ENCODE measurements at places on chromosomes 12 and 14.

GRCh38 chr12:93704122-93704521 lies 26.9 kb downstream of the CRADD start:
- DNase-seq: no peak

DNA sequence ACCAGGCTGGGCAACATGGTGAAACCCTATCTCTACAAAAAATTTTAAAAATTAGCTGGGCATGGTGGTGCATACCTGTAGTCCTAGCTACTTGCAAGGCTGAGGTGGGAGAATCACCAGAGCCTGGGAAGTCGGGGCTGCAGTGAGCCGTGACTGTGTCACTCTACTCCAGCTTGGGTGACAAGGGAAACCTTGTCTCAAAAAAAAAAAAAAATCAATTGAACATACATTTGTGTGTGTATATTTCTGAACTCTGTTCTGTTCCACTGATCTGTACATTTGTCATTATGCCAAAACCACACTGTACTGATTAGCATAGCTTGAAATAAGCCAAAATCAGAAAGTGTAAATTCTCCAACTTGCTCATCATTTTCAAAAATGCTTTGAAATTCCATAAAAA lies 254.6 kb downstream of the SOX5 start:
- no peak for DNase-seq

DNA sequence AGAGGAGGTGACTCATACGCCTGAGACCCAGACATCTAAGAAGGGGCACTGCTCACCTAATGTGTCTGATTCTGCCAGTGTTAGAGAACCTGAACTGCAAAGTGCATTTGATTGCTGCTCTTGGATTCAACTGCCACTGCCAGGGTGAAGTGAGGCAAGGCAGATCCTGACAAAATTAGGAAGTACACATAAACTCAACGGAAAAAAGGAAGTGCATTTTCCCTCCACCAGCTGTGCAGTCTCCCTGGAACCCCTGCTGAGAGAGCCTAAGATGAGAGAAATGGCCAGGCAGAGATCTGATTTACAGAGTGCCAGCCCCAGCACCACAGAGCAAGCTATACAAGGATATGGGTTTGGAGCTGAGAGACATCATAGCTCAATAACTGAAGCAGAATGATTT lies 215.3 kb downstream of the SEC23A start:
- DNase-seq: no peak

DNA sequence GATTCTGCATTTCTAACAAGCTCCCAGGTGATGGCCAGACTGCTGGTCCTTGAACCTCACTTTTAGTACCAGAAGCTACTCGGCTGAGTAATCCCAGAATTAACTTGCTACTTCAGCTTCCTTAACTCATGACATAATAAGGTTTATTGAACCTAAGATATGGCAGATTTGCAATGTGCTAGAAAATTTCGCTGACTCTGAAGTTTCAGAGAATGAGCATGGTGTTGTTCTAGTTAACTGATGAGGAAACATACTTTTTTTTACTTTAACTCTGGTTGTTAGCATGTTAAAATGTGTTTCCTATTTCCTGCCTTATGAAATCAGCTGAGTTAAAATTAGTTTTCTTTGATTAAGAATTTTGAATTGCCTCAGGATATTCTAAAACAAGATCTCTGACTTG lies 23.1 kb upstream of the COX16 start:
- DNase-seq: no peak

GRCh38 chr14:70934084-70934483 lies 26.8 kb downstream of the PCNX1 start:
- DNase-seq: no peak

DNA sequence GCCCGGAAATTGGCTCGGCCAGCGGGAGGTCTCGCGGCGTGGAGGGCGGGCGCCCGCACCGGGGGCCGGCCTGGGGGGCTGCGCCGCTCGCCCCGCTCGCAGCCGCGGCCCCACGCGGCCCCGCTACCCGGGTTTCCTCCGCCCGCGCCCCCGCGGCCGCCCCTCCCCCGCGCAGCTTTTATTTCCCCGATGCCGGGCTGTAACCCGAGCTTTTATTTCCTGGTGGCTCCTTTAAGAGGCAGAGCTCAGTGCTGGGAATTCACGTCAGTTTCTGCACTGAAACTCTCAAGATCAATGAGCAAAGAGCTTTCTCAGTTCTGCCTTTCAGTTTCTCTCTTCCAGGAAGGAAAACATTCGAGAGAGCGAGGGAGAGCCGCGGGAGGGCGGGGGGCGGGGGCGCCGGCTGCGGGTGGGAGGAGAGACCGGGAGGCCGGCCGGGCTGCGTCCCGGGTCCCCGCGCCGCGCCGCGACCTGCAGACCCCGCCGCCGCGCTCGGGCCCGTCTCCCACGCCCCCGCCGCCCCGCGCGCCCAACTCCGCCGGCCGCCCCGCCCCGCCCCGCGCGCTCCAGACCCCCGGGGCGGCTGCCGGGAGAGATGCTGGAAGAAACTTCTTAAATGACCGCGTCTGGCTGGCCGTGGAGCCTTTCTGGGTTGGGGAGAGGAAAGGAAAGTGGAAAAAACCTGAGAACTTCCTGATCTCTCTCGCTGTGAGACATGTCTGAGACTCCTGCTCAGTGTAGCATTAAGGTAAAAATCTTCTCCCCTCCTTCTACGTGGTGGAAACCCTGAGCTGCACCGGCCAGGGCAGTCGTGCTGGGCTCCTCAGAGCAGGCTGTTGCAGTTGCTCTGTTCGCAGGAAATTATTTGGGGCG lies at the start of gene ETV6:
Gene ETV6, plus strand, starts transcription at position 262 of the 873 bp plus-strand sequence. Its CDS starts 454 bp downstream, at position 716.
- peak; percentile 91 for DNase-seq

DNA sequence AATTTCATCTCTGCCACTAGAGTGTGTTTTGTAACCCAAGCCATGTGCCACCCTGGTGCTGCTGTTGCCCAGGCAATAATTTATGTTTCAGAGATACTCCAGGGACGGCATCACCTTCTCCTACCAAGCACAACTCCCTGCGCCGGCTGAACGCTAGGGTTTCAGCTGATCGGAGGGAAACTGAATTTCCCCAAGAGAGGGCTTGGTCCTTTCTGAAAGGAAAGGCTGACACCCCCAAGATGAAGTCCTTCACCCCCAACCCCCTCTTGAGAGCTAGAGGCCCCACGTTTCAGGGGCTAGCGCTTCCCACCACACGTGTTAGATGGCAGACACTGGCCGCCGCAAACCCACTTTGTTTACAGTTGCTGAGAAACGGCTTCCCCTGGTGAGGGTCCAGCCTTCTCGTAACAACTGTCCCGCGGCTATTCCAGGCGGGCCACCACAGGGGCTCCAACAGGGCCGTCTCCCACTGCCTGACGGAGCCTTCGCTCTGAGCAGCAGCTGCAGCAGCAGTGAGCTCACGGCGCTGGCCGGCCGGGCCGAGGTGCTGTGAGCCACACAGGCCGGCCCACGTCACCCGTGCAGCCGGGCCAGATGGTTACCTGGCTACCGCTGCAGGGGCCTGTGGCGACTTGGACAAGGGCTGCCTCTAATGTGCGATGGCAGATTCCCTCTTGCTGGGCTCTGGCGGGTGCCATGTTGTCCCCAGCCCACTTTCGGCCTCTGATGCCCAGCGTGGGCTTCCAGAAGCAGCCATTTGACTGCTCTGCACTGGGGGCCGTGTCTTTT lies 66.4 kb downstream of the TESC start:
- no peak for DNase-seq

DNA sequence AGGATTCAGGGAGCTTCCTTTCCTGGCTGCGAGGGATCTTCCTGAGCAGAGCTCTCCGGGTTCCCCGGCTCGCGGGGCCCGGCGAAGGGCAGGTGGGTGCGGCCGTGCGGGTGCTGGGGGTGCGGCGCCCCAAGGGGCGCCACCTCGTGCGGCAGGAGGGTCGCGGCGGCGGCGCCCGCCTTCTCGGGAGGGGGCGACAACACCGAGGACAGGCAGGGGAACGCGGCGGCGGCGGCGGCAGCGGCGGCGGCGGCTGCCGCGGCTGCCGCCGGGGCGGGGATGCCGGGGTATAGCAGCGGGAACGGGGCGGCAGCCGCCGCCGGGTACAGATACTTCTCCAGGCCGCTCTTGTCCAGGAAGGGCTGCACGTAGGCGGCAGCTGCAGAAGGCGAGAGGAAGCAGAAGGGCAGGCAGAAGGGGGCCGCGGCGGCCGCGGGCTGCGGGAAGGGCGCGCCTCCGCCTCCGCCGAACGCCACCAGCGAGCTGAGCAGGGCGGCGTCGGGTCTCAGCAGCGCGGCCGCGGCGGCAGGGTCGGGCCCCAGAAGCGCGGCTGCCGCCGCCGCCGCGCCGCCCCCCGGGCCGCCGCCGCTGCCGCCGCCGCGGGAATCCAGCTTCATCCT lies 2.7 kb downstream of the BHLHE41 start:
- no peak for DNase-seq

DNA sequence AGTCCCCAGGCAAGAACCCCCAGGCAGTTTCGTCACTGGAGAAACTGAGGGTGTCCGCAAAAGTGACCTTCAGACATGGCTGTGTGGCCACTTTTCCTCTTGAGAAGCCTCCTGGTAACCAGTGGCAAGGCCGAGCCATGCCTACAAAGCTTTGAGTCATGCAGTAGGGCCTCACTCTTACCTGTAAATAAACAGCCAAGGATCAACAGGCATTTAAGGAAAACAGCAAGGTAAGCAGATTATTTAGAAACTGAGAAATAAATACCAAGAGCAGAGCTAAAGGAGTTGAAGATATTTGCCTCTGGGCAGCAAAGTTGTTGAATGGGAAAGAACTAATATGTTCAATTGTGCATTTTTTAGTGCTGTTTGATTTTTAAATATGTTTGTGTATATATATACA lies 141.0 kb upstream of the BCL2L14 start:
- no peak for DNase-seq

- DNase-seq: no peak
These were observed 17.2 kb downstream of the PLEKHG3 start for GRCh38 chr14:64721391-64721791.

- peak; percentile 77 for DNase-seq
These were observed 4.4 kb downstream of the SUSD6 start for GRCh38 chr14:69615496-69616407.

DNA sequence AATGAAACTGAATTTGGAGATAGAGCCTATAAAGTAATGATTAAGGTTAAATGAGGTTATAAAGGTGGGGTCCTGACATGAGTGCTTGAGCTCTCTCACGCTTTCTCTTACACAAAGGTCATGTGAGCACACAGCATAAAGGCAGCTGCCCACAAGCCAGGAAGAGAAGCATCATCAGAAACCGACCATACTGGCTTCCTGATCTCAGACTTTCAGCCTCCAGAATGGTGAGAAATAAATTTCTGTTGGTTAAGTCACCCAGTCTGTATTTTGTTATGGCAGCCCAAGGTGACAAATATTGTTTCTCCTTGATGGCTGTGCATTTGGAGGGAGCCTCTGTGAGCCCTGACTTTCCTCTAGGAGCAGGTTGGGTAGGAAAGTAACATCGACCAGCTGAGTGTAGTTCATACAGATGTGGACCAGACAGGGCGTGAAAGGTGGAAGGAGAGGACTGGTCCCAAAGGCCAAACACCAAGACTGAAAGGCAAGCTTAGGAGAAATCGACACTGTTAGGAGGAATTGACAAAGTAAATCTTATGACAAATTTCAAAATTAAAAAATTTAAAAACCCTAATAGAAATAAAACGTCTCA lies 97.6 kb upstream of the SLC38A2 start:
- DNase-seq: peak; percentile 31

DNA sequence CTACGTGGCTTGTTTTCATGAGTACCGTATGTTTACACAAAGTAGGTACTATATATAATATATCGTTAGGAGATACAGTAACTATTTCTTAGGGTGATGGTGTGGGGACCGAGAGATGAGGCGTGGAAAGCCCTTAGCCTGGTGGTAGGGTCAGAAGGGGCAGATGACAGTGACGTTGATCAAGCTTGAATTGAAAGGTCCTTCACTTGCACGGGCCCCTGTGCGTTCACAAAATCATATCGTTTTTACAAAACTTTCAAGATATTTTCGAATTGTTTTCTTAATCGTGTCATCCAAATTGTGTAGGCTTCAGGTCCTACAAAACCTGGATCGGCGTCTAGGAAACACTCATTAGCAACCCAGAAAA lies 881 bp upstream of the SOS2 start:
- DNase-seq: no peak

DNA sequence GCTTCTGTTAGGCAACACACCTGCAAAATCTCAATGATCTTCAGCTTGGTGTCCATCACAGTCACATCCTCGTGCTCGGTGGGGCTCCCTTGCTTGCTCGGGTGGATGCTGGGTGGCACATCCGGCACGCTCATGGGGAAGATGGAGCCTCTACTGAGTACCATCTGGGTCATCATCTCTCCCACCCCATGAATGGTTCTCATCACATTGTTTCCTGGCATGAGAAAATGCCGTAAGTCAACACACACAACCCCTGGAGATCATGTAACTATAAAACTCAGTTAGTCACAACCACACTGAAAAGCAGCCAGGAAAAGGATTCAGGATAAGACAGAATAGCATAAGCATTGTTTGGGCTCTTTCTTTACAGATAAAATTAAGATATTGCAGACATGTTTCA lies 201.1 kb downstream of the ITPR2 start:
- DNase-seq: no peak

- DNase-seq: no peak
These were observed 76.1 kb downstream of the EPS8 start for GRCh38 chr12:15712823-15713660.

GRCh38 chr12:57838594-57839302 lies 7.8 kb downstream of the CTDSP2 start:
- peak; percentile 71 for DNase-seq

DNA sequence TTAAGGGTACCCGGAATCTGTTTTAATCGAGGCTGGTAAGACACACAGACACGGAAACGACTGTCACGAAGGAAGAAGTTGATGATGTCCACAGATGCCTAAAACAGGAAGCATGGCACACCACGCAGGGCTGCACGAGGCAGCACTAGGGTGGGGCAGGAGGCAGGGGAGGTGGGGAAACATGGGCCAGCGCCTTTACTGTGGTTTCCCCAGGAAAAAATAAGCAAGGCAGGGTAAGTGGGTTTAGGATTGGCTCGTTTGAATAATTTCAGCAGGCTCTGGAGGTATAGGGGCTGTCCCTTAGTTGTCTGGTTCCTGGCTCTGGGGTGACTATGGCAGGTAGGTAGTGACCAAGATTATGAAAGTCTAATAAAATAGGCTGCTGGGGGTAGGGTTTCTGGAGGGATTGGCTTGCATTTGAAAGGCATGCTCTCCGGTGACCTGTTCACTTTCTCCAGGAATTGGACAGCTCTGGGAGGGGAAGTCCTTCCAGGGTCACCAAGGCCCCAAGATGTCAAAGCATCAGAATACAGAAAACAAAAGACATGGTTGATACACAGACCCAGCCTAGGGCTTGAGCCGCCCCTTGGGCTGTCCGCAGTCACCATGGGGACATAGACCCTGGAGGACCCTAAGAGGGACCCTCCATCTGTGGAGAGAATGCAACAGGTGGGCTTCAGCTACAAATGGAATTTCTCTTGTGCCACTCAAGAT lies 35.3 kb downstream of the MAP1LC3B2 start:
- peak; percentile 17 for DNase-seq

- no peak for DNase-seq
These were observed 38.5 kb downstream of the EP400 start for GRCh38 chr12:131988054-131988796.

All from activated CD4-positive, alpha-beta T cell treated with anti-CD3 and anti-CD28 coated beads, Interleukin-2, Interleukin-4, amounts not matched to agents 100 ng/mL and 50 ng/mL, durations not matched to agents 16 hours and 8 hours (primary cell).